ENCODE measurements at places on chromosomes 16 and 17.

DNA sequence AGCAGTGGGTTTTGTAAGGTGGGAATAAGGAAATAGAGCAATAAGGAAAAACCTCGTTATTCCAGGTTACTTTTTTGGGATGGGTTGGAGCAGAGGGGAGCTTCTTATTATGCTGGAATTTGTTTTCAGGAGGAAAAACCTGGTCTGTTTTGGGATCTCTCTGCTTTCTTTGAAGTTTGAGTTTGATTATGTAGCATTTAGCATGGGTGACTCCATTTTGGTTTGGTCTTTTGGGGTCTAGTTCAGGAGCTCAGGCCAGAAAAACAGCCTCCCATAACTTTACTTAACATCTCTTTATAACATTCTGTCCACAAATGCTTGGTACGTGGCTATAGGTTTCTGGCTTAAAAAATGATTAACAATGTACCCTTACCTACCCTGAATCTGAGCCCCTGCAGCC, 8.5 kb upstream of the ZG16 start:
- DNase-seq, result no peak

DNA sequence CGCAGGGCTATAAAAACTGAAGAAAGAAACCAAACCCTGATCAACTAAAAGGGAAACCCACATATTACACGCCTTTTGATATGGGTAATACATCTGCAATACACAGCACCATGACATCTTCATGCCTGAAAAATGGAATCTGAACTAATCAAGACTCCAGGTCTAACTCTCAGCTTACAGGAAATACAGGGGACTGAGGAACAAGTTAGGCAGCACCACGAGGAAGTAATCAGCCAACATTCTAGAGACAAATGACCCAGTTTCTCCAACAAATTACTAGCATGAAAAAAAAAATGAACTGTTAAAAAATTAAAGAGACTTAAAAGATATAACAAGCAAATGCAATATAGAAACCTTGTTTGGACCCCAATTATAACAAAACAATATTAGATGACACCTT, 9.1 kb downstream of the SLC39A11 start:
- DNase-seq, result no peak

GRCh38 chr16:60651346-60651745, 1384.9 kb downstream of the CDH8 start:
- no peak for DNase-seq

DNA sequence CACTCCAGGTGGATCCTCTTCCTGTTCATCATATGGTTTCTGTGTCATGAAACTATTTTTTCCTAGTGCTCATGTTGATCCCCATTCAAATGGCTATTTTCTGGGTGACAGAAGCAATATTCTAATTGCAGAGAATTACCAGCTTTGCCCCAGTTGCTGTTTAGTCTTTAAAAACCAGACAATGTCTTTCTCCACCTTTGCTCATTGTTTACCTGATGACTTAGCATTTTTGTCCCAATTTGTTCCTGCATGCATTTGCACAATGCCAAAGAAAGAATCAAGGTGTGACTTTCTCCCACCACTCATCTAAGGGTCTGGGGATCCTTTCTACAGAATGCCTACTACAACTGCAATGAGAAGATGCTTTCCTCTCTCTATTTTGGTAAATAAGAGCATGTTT, 439.9 kb upstream of the MAF start:
- DNase-seq, result no peak

DNA sequence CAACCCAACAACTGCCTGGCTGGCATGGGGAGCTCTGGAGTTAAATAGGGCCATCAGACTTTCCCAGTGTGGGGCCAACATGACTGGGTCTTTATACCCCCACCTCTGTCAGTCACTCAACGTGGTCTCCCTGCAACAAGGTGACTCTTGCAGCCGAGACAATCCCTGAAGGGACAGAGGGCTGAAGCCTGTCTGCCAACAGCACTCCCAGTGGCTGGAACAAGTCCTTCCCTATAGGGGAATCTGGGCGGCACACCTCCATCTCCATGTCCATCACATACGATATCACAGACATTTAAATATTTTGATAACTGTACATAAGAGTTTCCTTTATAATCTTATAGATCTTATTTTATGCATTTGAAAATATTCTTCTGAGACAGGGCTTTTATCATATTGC, 4.8 kb upstream of the MAPT start:
- DNase-seq, result no peak

DNA sequence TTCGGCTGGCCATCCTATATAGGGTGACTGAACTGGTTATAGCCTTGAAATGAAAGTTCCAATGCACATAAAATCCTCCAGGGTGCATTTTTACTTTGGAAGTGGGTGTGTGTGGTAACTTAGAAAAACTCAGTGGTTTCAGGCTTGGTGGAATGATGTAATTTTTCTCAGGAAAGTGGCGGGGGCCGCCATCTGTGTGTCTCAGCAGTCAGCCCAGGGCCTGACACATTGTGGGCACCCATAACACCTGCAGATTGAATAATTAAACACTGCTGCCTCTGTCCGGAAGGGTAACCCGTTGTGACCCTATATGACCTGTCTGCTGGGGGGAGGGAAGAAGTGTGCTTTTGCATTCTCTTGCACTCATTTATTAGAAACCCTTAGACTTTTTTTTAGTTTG, 2.2 kb upstream of the PDP2 start:
- no peak for DNase-seq

- DNase-seq, result no peak
These were observed 254.4 kb downstream of the PHKB start for GRCh38 chr16:47715442-47716083.
